ENCODE measurements at places on chromosomes 11 and 22.

DNA sequence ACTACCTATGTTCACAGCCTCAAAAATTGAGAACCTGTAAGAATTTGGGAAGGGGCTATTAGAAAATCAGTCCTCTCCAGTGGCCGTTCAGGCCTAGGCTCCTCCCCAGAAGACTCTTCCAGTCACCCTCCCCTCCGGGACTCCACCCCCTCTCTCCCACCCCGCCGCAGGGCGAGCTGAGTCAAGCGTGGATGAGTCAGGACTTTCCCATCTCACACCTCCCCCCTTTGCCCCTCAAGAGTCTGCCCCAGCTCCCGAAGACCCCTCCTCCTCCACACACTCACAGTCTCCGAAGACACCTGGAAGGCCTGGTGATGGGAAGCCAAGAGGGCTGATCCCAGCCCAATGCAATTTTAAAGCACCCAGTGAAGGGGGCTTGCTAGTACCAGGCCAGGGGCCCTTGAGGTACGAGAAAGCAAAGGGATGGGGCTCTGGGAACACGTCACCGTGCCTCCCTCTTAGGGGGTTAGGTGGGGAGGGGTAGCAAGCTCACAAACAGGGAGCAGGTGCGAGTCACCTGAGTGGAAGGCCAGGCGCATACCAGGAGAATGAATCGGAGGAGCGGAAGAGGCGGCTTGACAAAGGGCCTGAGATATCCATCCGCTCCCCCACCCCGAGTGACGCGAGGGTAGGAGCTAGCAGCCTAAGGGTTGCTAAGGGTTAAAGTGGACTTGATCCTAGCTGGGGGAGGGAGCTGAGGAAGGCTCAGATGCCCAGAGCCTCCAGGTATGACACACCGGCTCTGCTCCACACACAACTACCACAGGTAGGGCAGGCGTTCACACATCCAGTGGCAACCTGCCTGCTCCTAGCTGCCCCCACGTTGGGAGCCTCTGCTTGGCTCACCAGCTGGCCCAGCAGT, 13.6 kb downstream of the BCL9L start:
- no peak for DNase-seq

- DNase-seq: no peak
These were observed 34.7 kb downstream of the USP47 start for GRCh38 chr11:11876458-11876857.

DNA sequence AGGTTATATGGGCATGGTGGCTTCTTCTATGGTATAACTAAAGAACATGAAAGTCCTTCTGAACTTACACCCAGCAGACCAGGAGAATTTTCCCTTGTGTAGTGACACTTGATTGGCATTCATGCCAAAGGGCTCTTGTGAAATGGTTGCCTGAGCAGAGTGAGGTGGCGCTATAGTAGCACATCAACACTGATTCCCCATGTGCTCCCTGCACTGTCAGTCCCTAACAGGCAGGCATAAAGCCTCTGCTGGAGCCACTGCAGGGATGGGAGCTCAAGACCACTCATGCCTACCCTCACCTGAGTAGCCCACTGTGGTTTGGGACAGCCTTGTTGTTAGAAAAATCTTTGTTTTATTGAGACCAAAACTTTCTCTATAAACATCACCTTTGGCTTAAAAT, 92.6 kb upstream of the LIN7C start:
- DNase-seq: no peak

DNA sequence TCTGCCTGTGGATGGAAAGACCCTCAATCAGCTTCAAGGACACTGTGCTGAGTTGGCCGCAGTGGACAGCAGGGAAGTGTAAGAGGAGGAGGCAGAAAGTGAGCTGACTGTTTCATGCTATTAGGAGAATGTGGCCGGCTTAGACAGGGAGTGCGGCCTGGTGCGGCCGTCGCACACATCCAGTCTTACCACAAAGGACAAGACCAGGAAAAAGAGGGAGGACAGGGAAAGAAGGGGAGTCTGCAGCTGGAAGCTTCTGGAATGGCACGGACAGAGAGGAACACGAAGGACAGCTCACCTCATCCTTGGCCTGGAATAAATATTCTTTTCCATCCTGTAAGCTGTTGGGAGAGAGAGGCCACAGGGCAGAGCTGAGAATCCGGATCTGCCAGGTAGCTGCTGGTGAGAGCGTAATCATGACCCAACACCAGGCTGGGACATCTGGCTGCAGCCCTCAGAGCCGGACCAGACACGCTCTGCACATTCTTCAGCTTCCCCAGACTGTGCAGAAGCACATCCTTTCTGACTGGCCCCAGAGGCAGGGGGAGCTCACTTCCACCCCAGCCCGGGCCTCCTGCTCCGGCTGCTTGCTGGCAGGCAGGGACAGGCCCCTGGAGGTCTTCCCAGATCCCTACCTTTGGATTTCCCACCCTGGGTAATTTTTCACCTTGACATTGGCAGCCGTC, 8.6 kb upstream of the RBM4B start:
- no peak for DNase-seq

DNA sequence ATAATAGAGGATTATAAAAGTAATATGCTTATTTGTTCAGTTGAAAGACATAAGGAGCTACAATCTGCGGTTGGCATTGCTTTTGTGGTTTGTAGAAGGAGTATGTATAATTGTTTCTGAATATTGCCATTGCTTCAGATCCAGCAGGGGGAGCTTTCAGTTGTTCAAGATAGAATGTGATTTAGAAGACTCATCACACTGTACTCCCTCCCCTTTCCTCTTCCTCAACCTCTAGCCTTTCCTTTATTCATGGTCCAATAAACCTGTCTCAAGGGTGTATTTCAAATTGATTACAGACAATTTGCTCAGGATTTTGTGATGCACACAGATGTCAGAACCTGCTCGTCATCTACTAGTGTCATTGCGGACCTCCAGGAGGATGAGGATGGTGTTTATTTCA, 9.8 kb downstream of the PRMT3 start:
- no peak for DNase-seq

DNA sequence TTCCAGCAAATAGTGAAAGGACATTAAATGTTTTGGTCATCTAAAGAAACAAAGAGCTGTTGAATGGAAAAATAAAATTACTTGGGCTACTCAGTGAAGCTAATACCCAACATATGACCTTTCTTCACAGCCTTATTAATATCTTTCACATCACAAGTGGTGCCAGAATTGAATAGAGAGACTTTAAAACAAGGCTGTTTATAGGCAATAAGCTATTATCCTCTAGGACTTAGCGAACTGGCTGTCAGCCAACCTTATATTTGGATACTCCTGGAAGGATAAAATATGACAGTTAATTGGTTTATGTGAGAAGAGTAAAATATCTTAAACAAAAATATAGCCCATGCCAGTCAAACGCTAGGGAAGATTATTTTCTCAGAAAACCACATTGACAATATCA, 225.5 kb upstream of the BLID start:
- no peak for DNase-seq

DNA sequence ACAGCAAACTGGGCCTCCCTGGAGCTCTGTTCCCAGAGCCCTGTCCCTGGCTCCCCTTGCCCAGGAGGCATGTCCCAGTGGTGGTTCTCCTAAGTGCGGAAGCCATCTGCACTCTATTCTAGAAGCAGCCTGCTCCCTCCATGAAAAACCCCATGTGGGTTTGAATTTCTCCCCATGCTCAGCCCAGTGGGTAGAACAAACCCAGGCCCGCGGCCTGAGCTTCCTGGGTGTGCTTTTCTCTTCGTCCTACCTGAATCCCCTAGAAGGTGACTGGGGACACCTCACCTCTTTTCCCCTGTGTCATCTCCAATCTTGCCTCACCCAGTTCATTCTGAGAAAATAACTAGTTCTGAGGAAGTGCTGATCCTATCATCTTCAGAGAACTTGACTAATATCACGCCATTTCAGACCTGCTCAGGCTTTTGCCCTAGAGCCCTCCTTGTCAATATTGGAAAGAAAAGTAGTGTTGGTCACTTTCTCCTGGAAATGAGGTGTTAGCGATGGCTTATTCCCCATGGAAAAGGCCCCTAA, 15.9 kb downstream of the IL10RA start:
- peak; percentile 27 for DNase-seq

- no peak for DNase-seq
These were observed 47.9 kb downstream of the IGSF9B start for GRCh38 chr11:133908827-133909226.

DNA sequence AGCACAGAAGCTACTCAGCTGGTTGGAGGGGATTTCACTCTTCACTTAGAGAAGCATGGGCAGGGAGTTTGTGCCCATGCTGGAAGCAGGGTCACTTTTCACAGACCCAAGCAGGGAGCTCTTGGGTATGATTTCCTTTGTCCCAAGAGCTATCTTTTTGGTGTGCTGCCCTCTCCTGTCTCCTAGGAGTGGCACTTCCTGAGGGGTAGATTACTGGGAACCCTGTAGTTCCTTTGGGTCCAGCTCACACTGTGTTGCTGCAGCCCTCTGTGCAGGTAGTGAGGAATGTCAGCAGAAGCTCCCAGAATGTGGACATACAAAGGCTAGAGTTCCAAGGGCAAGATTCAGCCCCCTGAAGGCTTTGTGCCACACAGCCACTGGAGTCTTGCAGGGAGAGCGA, 537.1 kb upstream of the ANO3 start:
- no peak for DNase-seq

- DNase-seq: no peak
These were observed 1794.1 kb upstream of the RAG2 start for GRCh38 chr11:38392176-38392575.

DNA sequence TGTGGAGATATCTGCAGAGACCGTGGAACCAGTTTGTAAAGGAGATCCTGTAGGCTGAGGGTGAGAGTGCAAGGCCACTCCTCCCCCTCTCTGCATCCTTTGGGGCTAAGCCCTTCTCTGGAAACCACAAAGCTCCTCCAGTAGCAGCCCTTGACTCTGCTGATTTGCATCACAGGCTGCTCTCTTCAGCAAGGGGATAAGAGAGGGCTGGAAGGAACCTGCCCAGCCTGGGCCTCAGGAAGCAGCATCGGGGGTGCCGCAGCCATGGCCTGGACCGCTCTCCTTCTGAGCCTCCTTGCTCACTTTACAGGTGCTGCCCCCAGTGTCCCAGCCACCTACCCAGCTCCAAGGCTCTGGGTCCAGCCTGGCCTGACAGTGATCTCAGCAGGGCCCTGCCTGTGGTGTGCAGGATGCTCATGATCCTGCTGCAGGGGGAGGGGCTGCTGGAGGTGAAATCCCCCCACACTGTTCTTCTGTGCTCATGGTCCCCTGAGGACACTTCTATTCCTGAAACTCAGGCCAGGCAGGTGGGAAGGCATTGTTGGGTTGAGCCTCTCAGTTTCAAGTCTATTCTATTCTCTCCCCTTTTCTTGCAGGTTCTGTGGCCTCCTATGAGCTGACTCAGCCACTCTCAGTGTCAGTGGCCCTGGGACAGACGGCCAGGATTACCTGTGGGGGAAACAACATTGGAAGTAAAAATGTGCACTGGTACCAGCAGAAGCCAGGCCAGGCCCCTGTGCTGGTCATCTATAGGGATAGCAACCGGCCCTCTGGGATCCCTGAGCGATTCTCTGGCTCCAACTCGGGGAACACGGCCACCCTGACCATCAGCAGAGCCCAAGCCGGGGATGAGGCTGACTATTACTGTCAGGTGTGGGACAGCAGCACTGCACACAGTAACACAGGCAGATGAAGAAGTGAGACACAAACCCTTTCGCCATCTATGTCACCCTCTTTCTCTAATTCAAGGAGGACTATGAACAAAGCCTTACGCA, 68.5 kb upstream of the IGLL5 start:
- DNase-seq: no peak

DNA sequence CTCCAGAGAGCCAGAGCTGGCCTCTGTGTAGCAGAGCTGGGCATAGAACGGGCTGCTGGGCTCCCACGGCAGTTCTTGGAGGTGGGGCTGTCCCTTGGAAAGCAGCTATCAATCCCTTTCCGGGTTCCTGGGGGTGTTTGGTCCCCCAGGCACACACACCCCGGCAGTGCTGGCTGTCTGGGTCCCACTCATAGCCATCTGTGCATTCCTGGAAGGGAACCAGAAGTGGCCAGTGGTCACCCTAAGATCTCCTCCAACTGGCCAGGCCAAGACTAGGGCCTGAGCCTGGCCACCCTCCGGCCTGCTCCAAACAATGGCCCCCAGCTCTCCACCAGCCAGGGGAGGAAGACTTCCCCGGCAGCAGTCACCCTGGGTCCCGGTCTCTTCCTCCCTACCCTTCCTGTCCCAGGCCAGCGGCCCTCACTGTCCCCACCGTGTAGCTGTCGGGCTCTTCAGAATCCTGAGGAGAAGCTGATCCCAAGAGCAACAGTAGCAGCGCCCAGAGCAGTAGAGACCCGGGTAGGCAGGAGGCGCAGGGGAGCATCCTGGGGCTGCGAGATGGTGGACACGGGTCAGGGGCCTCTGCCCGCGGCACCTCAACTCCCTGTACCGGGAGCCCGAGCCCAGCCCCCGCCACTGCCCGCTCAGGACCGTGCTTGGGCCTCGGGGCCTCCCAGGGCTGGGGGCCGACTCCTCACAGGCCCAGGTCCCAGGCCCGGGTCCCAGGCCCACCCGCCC, 620 bp downstream of the EFEMP2 start:
- no peak for DNase-seq

DNA sequence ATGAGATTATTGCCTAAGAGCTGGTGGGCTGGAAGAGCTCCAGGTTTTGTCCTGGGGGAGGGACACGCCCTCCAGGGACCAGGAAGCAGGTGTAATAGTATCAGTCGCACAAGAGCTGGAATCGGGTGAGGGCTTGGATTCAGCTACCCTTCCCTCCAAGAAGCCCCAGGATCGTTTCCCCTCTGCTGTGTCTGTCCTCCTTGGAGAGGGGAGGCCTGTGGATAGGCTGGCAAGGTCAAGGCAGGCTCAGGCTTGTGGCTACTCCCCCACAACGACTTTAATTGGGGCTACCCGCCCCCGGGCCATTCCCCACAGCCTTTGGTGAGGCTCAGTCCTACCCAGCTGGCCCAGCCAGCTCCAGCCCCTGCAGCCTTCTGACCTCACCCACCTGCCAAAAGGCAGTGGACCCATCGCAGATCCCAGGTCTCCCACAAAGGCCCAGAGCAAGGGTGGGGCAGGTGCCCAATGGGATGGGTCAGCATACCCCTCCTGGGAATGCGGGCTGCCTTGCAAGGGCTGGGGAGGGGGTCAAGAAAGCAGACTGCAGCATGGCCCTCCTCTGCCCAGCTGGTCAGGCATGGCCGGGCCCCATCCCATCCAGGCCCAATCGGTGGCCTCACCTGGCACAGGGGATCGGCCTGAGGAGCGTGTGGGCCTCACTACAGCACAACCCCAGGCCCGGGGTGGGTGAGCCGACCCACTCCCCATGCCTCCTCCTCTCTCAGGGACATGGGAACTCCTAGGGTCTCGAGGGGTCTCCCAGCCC, 1.0 kb downstream of the CTSD start:
- no peak for DNase-seq

- no peak for DNase-seq
These were observed 9.9 kb upstream of the SLC22A12 start for GRCh38 chr11:64581057-64581523.

DNA sequence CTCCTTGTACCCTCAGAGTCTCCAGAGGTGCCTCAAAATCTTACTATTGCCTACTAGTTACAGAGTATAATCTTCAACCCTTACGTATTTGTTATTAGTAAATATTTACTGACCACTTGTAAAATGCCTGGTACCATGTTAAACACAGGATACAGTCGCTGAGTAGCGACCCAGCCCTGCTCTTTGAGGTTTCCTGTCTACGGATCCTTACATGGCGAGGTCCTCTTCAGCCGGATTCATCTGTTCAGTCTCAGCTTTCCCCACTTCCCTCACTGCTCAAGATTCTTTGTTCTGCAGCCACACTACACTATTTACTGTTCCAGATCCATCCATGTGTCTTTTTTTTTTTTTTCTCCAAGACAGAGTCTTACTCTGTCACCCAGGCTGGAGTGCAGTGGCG, 13.2 kb upstream of the TTC36 start:
- no peak for DNase-seq
